ENCODE measurements at places on chromosomes 1 and 21.

- no peak for DNase-seq
These were observed 90.4 kb downstream of the NPHP4 start for GRCh38 chr1:5901841-5902240.

DNA sequence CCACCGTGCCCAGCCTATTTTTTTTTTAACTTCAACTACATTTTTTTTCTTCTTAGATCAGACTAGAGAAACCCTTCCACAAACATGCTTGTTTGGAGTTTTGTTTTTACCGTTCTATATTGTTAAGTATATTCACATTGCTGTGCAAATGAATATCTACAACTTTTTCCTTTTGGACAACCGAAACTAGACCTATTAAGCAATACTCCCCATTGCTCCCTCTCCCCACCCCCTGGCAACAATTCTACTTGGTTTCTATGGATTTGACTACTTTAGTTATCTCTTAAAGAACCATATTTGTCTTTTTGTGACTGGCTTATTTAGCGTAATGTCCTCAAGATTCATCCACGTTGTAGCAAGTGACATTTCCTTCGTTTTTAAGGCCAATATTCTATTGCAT lies 19.1 kb downstream of the ETNK2 start:
- DNase-seq: no peak

- peak; percentile 90 for DNase-seq
These were observed 97.1 kb downstream of the AK5 start for GRCh38 chr1:77378723-77379535.

- DNase-seq: no peak
These were observed 8.8 kb downstream of the SDC3 start for GRCh38 chr1:30899577-30900389.

DNA sequence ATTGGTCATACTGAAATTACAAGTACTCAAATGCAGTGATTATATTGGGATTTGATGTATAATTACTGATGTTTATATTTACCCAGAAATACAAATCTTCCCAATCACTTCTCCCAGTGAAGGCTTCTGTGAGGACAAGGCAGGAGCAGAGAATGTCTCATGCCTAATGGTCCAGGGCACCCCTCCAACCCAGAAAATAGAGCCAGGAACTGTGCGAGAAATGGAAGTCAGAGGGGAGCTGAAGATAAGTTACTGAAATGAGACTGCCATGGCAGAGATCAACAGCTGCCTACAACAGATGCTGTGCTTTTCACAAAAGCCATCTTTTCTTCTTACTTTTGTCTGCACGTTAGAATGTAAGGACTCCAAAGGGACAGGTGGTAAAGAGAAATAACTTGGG lies 171.2 kb downstream of the TTLL7 start:
- no peak for DNase-seq

- DNase-seq: no peak
These were observed 284.7 kb downstream of the CAMTA1 start for GRCh38 chr1:7069931-7070330.

DNA sequence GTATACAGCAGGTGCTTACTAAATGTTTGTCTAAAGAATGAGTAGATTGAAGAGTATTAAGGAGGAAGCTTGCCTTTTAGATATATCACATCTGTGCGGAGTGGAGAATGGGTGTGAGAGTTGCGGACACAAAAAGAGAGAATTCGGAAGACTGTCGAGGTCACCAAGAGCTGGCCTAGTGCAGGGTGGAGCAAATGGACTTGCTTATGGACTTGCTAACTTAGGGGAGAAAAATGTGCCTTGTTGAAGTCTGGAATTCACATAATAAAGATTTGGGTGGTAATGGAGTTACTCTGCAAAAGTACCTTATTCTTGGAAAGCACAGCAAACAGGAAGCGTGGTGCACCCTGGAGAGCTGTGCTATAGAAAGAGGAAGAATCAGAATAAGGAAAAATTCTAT lies 361.7 kb downstream of the PRDM2 start:
- DNase-seq: no peak

DNA sequence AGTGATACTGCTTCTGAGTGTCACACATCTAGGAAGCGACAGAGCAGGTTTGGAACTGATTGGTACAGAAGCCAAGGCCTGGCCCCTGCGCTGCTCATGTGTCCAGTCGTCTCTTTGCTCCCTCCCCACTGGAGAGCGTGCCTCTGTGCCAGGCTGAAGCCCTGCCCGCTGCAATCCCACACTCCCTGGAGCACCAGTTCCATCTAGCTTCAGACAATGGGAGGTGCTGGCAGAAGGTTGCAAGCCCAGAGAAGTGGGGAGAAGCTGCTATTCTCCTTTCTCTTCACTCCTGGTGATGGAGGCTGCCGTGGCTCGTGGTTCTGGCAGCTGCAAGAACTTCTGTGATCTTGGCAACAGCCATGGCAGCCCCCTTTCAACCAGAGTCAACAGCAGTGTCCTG lies 250.9 kb downstream of the MATN1 start:
- DNase-seq: no peak

DNA sequence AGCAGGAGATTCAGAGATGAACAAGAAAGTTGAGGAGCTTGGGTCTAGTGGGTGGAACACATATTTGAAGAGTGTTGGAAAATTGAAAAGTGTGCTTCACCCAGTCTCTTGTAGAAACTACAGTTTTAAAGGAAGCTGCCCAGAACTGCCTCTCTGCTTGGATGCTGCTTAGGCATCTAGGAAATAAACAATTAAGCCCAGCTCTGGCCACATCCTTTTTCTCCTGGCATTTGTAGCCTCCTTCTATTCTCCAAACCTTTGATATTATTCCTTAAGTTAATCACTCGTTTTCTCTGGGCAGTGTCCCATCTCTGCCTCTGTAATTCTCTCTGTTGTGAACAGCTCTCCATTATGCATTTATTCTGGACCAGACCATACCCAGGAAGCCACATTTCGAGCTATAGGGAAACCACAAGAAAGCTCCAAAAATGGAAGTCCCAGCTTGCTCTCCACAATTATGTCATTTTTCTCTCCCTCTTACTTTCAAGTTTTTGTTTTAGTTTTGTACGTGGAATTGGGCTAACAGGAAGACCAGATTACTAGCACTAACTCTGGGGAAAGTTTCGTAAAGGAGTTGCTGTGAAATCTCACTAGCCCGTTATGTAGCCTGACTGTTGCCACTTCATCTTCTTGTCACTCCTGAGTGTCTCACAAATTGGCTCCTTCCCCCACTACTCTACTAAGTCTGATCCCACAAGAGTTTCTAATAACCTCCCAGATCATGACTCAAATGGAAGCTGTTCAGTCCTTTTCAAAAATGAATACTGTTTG lies 102.2 kb downstream of the NTMT2 start:
- no peak for DNase-seq

- peak; percentile 20 for DNase-seq
These were observed 90.5 kb upstream of the TLR5 start for GRCh38 chr1:223233410-223234169.

GRCh38 chr1:62720946-62721554 lies 32.9 kb upstream of the DOCK7 start:
- DNase-seq: no peak

DNA sequence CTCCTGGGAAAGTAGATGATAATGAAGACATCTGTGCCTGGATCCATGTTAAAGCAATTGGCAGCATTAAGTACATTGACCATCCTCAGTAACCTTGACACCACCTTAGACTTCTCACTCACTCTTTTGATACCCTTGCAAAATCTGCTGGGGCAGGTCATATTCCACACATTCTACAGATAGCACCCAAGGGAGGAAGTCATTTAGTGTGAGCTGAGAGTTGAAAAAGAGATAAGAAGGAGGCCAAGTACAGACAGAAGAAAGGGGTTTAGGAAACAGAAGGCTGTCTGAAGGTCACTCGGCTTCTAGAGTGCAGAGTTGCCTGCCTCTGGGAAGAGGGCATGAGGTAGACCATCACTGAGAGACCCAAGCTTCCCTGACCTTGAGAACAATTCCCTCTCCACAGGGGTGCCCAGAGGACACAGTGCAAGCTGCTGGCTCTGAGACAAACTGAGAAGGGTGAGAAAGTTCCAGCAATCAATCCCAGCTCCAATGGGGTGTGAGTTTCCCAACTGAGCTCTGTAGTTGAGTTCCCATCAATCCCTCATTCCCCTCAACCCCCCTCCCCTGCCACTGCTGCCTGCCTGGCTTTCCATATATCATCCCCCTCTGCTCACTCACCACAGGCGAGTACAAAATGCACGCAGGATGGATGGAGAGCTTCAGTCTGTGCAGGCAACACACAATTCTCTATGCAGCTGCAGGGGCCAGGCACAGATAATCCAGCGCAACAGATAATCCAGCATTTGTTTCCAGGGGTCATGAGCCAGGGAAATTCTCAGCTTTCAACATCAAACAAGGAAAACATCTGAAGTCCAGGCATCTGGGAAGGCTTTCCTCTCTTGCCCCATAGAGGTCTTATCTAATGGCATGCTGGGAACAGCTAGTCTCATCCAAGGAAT lies 7.4 kb upstream of the MOB3C start:
- no peak for DNase-seq

DNA sequence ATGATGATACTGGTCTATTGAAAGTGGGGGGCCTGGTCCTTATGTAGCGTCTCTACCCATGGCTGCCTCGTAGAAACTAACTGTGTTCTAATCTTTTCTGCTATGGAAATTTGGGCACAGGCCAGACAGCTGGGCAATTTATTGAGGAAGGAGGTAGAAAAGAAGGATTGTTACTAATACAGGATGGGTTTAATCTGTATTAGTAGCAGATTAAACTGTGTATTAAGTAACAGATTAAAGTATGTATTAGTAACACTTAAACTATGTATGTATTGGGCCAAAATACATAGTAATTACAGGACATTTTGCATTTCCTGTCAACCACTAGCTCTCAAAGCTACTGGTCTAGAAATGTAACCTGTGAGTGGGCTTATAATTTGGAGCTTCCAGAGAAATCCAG lies 142.0 kb downstream of the MAST2 start:
- no peak for DNase-seq

- DNase-seq: no peak
These were observed 1.3 kb downstream of the NPHP4 start for GRCh38 chr1:5990913-5991312.

DNA sequence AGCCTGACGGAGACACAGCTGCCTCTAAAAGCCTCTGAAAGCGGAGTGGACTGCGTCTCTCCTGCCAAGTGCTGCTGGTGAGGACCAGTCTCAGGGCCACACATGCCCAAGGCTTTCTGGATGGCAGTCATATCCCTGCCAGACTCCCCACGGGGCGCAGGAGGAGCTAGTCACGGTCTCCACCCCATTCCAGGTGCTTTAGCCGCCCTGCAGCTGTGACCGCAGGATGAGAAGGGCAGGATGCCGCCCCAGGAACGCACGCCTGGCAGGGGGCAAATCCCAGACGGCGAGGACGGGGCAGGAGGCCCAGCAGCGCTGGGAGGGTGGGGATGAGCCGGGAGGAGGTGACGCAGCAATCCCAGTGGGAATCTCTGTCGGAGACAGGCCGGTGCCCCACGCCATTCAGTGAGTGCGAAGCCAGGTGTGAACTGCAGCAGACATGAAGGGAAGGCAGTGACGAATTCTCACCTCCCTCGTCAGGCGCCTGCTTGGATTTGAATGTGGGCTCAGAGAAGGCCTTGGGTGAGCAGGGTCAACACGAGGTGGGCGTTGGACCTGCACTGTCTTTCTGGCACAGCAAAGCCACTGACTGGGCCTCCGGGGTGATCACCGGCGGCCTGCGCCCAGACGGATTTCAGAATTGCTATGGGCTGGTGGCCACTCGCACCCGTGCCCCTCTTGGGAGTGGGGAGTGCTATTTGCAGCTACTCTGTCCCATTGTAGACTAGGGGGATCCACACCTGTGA lies 38.5 kb upstream of the SLC19A1 start:
- DNase-seq: no peak

DNA sequence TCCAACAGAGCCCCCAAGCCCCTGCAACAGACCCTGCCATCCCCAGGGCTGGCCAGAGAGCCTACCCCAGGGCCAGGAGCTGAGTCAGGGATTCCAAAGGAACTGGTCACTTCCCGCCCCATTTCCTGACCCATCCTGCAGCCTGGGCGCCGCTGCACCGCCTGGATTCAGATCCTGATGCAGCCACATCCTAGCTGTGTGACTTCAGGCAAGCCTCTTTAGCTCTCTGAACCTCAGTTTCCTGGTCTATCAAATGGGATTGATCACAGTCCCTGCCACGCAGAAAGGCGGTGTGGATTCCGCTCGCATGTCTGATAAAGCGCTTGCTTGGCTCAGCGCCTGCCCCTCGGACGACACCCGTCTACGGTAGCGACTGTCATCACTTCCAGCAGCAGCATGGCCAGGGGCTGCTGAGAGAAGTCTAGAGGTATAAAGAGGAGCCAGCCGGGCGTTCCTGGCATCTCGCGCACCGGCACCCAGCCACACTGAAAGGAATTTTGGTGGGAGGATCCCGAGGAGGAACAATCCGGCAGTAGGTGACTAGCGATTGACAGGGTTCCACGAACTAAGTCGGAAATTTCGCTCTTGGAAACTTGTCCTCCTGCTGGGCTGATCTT lies 10.1 kb downstream of the EPHA2 start:
- DNase-seq: peak; percentile 62

- DNase-seq: no peak
These were observed 1.2 kb upstream of the CD1D start for GRCh38 chr1:158179301-158180041.

GRCh38 chr1:77686796-77687518 lies 4.5 kb upstream of the ZZZ3 start:
- no peak for DNase-seq

GRCh38 chr21:29654855-29655254 lies 284.9 kb downstream of the GRIK1 start:
- no peak for DNase-seq

DNA sequence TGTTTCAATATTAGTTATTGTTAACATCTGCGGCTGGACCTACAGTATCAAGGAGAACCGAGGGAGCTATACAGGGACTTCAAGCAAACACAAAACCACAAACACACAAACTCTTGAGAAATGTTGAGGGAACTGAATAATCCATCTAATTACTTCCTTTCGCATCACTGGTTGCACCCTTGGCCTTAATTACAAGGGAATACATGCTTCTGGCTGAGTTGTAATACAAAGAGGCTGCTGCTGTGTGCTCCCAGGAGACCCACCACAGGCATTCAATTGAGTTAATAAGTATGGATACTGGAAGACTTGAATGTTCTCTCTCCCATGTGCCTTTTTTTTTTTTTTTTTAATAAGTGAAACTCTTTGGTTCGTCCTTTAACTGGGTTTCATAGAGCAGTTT lies 16.8 kb upstream of the SMYD2 start:
- no peak for DNase-seq

DNA sequence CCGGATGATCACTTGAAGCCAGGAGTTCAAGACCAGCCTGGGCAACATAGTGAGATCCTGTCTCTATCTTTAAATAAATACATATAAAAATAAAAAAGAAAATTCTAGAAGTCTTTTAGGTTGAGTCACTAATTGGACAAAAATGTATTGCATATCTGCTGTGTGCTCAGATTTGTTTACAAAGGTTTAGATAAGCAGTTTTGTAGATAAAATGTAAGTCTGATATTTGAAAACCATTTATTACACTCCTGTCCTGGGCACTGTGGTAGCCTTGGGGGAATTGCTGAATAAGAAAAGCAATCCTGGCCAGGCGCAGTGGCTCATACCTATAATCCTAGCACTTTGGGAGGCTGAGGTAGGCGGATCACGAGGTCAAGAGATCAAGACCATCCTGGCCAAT lies 11.6 kb downstream of the GMEB1 start:
- DNase-seq: no peak
